Activated T-cell treated with anti-CD3 and anti-CD28 coated beads for 1 hour (primary cell): ENCODE measurements at places on chromosomes 12 and 14.
A peak's percentile ranks its signal among the peaks of the same experiment; 100 is the strongest.

- DNase-seq: no peak
Observed at GRCh38 chr12:80861641-80862378, 75.9 kb downstream of the LIN7A start.

DNA sequence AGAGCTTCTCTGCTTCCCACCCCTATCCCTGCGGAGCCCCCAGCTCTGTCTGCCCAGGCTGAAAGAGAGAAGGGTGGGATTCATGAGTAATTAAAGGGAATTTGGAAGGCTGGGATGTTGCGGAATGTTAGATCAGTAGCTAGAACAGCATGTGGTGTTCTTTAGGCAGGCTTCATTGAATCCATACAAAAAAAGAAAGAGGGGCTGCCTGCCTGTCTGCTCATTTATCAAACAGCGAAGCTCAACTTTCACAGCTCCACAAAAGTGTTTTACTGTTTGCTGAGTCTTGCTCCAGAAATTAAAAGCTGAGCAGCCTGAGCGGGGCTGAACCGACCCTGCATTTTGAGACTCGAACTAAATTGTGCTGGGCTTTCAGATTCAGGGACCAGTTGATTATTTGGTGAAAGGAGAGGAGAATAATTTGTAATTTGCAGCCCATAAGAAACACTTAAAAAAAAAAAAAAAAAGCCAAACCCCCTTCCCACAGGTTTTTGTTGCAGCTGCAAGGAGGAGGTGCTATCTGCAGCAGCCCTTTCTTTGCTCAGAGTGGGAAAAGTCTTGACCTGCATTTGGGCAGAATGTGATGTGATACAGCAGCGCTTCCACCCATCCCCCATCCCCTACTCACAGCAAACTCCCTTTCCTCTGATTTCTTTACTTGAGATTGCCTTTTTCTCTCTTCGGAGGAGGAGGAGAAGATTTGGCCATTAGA is 89.7 kb downstream of the RFX4 start:
- no peak for DNase-seq

GRCh38 chr14:26255213-26255612 is 342.6 kb downstream of the NOVA1 start:
- DNase-seq: no peak

GRCh38 chr12:51591016-51591901 is at the start of gene SCN8A:
Gene SCN8A, plus strand, starts transcription at chr12:51591233. Its CDS starts 71,585 bp downstream, at chr12:51662818.
- peak; percentile 15 for DNase-seq

DNA sequence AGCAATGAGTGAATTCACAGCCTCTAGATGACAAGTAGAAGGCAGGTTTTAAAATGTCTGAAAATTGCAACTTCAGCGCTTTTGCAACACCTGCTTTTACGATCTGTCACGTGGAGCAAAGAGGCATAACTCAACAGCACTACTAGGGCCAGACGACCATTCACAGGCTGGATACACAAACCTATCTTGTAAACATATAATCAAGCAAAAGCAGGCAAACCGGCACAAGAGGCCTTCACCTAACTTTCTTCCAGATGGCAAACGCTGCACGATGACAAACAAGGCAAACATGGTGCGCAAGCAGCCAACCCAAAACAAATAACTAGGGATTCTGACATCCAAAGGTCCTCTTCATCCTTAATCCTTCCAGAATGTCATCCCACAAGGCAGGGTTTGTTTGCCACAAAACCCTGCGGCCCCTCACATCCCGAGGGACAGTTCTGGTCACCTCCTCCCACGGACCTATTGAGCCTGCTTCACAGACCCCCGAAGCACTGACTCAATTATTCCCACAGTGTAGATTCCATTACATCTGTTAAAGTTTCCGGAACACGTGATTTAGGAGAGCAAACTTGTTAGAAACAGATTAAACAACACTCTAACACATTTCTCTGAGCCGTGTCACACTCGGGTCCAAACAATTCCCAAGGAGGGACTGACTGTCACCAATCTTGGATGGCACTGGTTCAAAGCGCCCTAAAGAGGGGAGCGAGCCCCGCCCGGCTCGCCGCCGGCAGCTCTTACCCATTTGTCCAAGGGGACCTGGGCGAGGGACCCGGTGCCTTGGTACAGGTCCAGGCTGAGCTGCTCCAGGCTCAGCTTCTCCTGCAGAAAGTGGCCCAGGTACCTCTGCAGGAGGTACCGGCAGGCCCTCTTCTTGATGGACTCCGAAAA is 823 bp downstream of the ATG2B start:
- peak; percentile 25 for DNase-seq

- no peak for DNase-seq
Observed at GRCh38 chr12:66733839-66734238, 55.0 kb upstream of the GRIP1 start.

GRCh38 chr14:68781161-68782021 is 11.5 kb downstream of the ZFP36L1 start:
- no peak for DNase-seq

- DNase-seq: peak; percentile 46
Observed at GRCh38 chr12:122190842-122191668, 8.1 kb downstream of the LRRC43 start.

DNA sequence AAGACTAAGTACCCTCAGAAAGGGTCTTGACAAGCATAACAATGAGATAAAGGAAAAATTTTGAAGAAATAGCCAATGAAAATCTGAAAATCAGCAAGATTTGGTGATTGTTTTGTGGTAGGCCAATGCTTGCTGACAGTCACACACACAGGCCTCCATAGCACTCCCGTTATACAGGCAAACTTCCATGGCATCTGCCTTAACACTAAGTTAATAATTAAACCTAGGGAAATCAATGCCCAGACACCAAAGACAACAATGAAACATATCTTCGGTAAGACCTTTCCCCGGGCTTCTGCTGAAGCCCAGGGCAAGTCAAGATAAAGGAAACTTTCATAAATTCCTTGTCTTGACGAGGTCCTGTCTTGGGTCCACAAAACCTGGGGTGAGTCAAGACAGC is 18.6 kb upstream of the RERGL start:
- no peak for DNase-seq

GRCh38 chr12:122830517-122831214 is 4.6 kb upstream of the HIP1R start:
- DNase-seq: no peak

DNA sequence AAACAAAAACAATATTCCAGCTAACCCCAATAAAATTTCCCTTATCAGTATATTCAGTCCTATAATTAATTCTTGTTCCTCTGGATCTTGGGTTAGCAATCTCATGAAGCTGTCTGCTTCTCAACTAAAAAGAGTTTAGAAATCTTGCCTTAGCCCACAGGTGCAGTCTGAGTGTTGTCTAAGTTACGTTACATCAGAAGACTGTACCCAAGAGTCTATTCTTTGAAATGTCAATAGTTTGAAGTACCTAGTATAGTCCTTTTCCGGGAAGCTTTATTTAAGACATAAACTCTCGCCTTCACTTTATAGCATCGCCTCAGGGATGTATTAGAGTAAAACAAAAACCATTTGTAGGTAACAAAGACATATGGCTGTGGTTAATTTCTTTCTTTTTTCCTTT is 465.1 kb downstream of the FUT8 start:
- DNase-seq: no peak

GRCh38 chr12:53757101-53757770 is 5.5 kb upstream of the CISTR start:
- peak; percentile 68 for DNase-seq

- DNase-seq: no peak
Observed at GRCh38 chr12:82963956-82964355, 277.2 kb downstream of the TMTC2 start.

GRCh38 chr14:99549684-99550083 is 54.3 kb downstream of the CCDC85C start:
- DNase-seq: no peak

DNA sequence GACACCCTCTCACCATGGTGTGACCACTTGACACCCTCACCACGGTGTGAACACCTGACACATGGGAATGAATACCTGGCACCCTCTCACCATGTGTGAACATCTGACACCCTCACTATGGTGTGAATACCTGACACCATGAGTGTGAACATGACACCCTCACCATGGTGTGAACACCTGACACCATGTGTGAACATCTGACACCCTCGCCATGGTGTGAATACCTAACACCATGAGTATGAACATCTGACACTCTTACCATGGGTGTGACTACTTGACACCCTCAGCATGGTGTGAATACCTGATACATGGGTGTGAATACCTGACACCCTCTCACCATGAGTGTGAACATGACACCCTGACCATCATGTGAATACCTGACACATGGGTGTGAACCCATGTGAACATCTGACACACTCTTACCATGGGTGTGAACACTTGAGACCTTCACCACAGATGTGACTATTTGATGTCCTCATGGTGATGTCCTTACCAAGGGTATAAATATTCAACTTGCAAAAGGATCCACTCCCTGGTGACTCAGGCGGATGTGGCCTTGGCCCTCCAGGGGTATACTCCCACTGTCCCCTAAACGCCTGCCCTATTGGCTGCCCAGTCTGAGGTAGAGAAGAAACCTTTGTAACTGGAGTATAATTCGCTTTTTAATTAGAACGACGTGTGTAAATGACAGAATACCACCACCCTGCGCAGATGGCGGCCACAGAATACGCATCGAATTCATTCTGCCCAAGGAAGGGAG is 29.1 kb downstream of the RFLNA start:
- no peak for DNase-seq

- DNase-seq: no peak
Observed at GRCh38 chr14:79044894-79045624, 874.9 kb downstream of the NRXN3 start.

GRCh38 chr12:44519931-44520330 is 356.2 kb downstream of the NELL2 start:
- DNase-seq: no peak

- no peak for DNase-seq
Observed at GRCh38 chr12:47921907-47922306, 17.1 kb upstream of the VDR start.

GRCh38 chr14:104307627-104308401 is 169.4 kb downstream of the KIF26A start:
- no peak for DNase-seq

- no peak for DNase-seq
Observed at GRCh38 chr12:69655616-69656340, 43.3 kb downstream of the BEST3 start.

GRCh38 chr14:72517736-72518135 is 376.2 kb downstream of the DPF3 start:
- no peak for DNase-seq

GRCh38 chr14:96261772-96262655 is 6.0 kb downstream of the BDKRB1 start:
- no peak for DNase-seq

DNA sequence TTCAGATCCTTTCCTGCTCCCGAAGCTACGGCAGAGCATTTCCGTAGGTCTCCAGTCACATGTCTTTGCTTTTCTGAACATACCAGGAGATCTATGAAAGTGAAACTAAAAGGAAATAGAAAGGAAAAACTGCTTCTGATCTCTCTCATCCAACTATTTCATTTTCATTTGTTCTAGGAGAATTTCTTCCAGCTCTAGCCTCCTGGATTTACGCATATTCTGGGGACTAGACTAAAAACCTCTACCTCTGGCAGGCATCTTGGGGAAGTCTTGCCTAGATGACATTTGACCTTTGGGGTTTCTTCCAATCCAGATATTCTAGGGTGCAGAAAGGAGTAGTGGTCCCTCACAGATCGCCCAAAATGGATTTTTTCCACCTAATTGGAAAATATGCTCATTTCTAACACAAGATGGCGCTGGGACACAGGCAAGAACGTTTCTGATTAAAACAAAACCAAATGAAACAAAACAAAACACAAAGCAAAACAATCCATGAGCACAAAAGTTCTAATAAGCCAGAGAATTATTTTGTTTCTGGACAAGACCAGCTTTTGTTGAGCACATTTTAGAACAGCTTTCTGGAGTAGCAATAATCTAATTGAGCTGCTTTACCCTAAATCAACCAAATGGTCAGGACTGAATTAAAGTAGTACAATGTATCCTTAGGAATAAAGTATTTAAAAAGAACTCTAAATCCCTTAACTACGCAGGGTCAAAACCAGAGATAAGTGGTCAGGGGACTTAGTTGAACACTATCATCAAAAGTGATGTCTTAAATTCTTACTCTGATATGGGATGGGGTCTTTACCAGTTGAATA is 12.3 kb upstream of the PARP11 start:
- DNase-seq: peak; percentile 23

- DNase-seq: peak; percentile 55
Observed at GRCh38 chr12:57005980-57006808, at the start of gene ZBTB39. Gene ZBTB39, minus strand, starts transcription at chr12:57006546. Its CDS starts 1,629 bp downstream, at chr12:57004917.

DNA sequence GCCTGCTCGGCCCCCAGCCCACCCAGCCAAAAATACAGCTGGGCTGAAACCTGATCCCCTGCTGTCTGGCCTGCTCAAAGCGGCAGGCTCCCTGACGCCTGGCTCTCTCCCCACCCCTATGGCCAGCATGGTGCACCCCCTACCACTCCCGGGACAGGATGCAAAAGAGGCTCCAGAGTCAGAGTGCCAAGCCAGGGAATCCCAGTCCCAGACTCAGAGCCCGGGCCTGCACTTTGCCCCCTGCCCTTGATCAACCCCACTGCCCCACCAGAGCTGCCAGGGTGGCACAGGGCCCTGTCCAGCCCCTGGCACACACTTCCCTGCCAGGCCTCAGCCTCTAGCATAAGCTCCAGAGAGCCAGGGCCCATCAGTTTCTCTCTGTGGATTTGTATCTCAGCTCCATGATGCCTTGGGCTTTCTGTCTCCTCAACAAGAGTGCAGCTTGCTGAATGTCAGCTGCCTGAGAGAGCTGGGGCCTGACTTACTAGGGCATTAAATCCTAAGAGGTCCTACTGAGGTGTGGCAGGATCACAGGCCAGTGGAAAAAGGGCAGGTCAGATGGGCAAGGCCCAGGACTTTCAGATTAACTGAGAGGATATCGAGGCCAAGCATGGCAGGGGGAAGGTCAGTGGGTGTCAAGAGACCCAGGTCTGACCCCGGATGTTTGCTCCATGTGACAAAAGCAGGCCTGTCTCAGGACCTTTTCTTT is 13.9 kb downstream of the ACVRL1 start:
- no peak for DNase-seq

DNA sequence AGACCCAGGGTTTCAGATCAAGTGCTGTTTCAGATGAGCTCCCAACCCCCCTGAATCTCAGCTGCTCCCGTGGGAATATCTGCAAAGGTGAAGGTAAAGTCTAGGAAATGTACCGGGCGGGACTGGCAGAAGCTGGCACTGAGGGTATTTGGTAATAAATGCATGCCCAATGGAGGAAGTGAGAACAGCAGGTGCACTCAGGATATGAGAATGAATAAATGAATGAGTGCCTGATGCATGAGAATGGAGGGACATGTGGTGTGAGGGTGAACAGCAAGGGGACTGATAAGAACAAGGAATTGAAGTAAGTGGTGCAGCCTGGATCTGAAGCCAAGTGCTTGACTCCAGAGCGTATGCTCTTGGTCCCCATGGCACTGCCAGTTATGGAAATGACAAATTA is 11.6 kb downstream of the RAPGEF3 start:
- no peak for DNase-seq

GRCh38 chr12:104291867-104292524 is 11.5 kb upstream of the EID3 start:
- no peak for DNase-seq

- DNase-seq: no peak
Observed at GRCh38 chr14:104390941-104391901, 188.3 kb upstream of the C14orf180 start.
